ENCODE measurements at places on chromosomes 2 and 18.
A peak's percentile ranks its signal among the peaks of the same experiment; 100 is the strongest.

DNA sequence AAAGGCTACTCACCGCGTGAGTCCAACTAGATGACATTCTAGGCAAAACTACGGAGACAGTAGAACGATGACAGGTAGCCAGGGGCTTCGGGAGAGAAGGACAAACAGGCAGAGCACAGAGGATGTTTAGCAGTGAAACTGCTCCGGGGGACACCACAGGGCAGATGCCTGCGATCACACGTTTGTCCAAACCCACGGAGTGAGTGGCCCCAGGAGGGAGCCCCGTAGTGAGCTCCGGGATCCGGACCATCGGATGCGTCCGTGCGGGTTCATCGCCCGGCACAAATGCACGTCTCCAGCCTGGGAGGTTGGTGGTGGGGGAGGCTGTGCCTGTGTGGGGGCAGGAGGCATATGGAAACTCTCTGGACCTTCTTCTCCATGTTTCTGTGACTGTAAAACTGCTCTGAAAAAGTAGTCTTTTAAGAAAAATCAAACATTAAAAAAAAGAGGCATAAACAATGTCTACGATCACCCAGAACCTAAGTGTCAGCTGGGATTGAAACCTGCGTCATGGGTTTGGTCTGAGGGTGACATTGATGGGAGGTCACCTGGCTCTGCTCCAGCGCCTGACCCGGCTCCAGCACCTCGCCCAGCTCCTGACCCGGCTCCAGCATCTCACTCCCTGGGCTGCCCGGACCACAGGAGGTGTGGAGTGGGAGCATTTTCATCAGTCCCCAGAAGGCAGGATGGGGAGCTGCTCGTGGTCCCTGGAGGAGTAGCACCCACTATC lies 83.0 kb upstream of the CTDP1 start:
- peak; percentile 47 for DNase-seq
- H3K36me3 ChIP-seq, result no peaks in the 10 kb centered on the region
- H3K27ac ChIP-seq, result no peak overlapping the region
- no peaks in the 10 kb centered on the region for H3K4me1 ChIP-seq
- no peaks in the 10 kb centered on the region for H3K27me3 ChIP-seq

- H3K4me3 ChIP-seq, result no peak overlapping the region
- no peaks in the 10 kb centered on the region for H3K27me3 ChIP-seq
- no peak overlapping the region for H3K27ac ChIP-seq
- no peaks in the 10 kb centered on the region for H3K4me1 ChIP-seq
- no peaks in the 10 kb centered on the region for H3K36me3 ChIP-seq
Measured at GRCh38 chr2:241364781-241365180, 8.7 kb downstream of the FARP2 start.

DNA sequence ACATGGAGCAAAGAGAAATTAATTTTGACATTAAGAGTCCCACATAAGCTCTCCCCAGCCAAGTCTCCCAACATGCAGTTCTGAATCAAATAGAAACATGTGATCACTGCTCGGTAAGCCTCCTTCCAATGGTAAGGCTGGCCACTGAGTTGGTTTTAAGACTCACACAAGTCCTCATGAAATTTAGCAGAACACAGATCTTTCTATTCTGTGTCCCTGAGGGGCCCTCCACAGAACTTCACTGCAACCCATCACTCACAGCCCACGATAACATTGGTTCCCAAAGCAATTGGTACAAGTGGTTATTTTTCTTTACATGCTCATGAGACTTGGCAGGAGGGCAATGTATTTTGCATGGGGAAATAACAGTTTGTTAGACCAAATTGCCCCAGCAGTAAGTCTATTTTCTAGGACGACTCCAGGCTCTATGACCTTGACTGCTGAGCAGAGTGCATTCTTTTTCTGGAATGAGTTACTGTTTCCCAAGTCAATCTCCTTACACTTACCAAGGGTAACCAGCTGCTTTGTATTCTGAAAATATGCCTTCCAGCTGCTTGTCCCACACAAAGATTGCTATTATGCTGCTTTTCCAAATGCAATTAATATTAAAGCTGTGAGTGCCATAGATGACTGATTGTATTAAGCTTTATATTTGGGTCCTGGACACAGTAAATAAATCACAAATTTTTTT lies 142.3 kb upstream of the TANK start:
- H3K4me1 ChIP-seq, result no peaks in the 10 kb centered on the region
- no peak for DNase-seq

DNA sequence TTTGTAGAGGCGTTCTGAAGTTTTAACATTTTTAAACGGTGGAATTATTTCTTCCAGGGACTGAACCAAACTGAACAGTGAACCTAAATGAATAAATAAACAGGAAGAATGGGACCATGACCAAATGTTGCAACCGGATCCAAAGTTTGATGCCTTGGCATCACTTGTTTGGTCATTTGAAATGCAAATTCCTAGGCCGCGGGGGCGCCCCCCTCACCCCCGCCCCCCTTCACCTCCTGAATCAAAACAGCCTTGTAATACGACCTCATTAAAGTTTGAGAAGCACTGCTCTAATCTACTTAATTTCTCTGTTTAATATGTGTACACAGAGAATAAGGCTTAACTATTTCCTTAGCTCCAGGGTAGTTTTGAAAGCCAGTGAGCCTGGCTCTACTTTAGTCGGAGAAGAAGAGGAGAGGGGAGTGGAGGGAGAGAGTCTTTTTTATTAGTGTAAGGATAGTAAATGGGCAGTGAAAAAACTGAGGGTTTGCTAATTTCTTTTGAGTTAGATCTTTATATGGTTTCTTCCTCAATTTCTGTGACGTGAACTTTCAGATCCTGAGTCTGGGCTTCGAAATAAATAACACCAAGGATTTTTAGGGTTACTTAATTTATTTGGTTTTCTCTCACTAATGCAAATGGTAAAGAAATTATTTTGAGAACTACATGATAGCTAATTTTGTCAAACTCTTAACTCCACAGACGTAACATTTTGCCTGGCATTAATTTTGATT lies 5.7 kb downstream of the C2orf80 start:
- no peak overlapping the region for H3K4me3 ChIP-seq

DNA sequence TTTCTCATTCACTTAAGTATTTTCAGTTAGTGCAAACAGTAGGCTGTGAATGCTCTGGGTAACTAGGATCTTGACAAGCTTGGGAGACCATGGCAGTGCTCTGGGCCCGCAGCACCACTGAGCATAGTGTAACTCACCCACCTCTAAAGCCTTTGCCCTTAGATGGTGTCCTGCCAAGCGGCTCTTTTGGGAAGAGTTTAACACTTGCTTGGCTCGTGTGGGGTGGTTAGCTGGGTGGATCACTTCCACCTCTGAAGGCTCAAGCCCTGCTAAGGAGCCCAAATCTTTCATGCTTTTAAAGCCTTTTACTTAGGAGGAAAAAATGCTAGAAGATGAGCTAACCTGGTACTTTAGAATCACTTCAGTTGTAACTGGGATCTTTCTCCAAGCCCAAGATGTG lies 33.9 kb downstream of the PTPN18 start:
- H3K4me3 ChIP-seq, result no peak overlapping the region
- DNase-seq, result no peak
- no peaks in the 10 kb centered on the region for H3K27me3 ChIP-seq
- no peak overlapping the region for H3K27ac ChIP-seq
- no peaks in the 10 kb centered on the region for H3K36me3 ChIP-seq

GRCh38 chr2:150977296-150977695 lies 284.4 kb downstream of the RBM43 start:
- H3K4me3 ChIP-seq, result no peak overlapping the region
- H3K4me1 ChIP-seq, result no peaks in the 10 kb centered on the region
- H3K27ac ChIP-seq, result no peak overlapping the region

DNA sequence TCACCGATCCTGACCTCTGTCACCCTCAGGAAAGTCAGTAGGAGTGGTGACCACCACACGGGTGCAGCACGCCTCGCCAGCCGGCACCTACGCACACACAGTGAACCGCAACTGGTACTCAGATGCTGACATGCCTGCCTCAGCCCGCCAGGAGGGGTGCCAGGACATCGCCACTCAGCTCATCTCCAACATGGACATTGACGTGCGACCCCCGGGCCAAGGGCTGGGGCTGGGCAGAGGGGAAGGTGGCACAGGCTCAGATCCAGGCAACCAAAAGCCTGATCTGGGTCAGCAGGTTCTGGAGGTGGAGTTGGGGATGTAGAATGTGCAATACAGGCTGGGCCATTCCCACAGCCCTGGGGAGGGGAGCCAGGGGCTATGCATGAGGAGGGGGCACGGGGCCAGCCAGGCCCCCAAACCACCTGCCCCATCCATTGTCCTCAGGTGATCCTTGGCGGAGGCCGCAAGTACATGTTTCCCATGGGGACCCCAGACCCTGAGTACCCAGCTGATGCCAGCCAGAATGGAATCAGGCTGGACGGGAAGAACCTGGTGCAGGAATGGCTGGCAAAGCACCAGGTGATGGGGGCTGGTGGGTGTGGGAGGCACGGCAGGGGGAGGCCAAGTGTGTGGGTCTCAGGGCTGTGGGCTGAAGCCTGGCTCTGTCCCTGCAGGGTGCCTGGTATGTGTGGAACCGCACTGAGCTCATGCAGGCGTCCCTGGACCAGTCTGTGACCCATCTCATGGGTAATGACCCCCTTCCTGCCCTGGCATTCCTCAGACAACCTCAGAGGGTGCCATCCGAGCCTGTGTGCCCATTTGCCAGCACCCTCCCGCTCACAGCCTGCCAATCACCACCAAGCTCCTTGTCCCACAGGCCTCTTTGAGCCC lies 1.4 kb downstream of the ALPI start:
- H3K36me3 ChIP-seq, result no peaks in the 10 kb centered on the region
- H3K4me3 ChIP-seq, result no peak overlapping the region
- H3K4me1 ChIP-seq, result no peaks in the 10 kb centered on the region
- H3K27ac ChIP-seq, result no peak overlapping the region
- peak; percentile 56 for DNase-seq
- H3K27me3 ChIP-seq, result peaks cover 48% of the 10 kb centered on the region

- H3K4me1 ChIP-seq, result no peaks in the 10 kb centered on the region
- no peaks in the 10 kb centered on the region for H3K27me3 ChIP-seq
- DNase-seq, result no peak
Measured at GRCh38 chr2:190879474-190880377, 895 bp upstream of the GLS start.

- H3K36me3 ChIP-seq, result no peaks in the 10 kb centered on the region
- H3K4me1 ChIP-seq, result peaks cover 13% of the 10 kb centered on the region
- no peak for DNase-seq
Measured at GRCh38 chr2:197304556-197305011, 6.0 kb downstream of the ANKRD44 start.

DNA sequence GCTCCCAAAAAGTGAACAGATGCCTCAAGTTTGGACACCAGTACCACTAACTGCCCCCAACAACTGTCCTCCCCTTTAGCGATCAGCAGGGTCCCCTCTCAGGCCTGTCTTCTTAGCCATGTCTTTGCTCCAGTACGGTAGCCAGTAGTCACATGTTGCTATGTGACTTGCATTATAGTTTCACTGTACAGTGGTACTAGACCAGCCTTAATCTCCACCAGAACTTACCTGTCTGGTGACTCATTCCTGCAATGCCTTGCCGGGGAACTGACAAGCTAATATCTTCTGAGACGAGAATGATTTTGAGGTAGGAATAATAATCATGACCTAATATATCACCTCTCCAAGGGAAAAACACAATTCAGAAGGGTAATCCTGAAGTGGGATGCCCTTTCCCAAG lies 23.7 kb downstream of the ACMSD start:
- no peak for DNase-seq
- H3K4me3 ChIP-seq, result no peak overlapping the region
- no peaks in the 10 kb centered on the region for H3K27me3 ChIP-seq
- H3K36me3 ChIP-seq, result no peaks in the 10 kb centered on the region

DNA sequence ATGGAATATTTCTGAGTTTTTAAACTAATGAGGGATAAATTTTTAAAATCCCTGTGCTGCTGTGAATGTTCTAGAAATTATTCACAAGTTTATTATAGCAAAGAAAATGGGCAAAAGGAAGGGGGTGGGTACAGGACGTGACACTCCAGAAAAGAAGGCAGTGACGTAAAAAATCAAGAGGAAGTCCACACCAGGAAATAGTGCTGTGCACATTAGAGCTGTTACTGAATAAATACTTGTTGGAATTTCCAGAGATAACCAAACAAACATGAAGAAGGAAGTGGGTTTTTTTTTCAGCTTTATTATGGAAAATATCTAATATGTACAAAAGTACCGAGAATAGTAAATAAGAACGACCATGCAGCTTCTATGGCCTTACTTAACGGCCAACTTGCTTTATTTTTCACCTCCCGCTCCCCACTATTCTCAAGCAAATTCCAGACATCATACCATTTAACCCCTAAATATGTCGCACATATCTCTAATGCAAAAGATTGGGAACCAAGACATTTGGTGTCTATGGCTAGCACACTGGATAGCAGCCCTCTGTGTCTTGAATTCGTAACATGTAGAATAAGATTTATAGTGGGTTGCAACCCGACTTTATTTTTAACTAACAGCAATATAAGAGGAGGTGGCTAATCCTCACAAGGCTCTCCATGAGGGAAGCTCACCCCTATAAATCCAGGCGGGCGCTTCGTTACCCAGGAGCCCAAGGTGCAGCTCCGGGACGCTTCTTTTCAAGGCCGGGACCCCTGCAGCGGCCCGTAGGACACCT lies 580 bp upstream of the NDUFV2 start:
- H3K27ac ChIP-seq, result peak overlapping the region; percentile 97
- H3K4me3 ChIP-seq, result peak overlapping the region; percentile 88
- H3K36me3 ChIP-seq, result no peaks in the 10 kb centered on the region
- H3K4me1 ChIP-seq, result no peaks in the 10 kb centered on the region
- DNase-seq, result no peak

- H3K27me3 ChIP-seq, result no peaks in the 10 kb centered on the region
- no peak for DNase-seq
- H3K27ac ChIP-seq, result no peak overlapping the region
- H3K4me1 ChIP-seq, result no peaks in the 10 kb centered on the region
- H3K4me3 ChIP-seq, result no peak overlapping the region
Measured at GRCh38 chr2:99555404-99555803, 65.6 kb upstream of the REV1 start.

- no peaks in the 10 kb centered on the region for H3K36me3 ChIP-seq
- DNase-seq, result no peak
- no peaks in the 10 kb centered on the region for H3K4me1 ChIP-seq
Measured at GRCh38 chr18:70600225-70600925, 311.5 kb downstream of the SOCS6 start.

DNA sequence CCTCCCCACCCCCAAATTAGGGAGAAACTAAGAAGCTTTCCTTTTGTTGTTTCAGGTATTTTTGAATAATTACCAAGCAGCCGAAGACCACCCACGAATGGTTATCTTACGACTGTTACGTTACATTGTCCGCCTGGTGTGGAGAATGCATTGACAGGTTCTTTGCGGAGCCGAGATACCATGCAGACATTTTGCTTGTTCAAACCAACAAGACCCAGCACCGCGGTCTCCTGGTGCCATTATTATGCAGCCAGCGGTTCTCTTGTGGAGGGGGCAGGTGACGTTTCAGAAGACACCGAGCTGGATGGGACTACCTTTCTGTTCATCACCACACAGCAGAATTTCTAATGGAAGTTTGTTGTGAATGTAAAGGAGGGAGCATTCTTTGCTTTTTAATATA lies 43.4 kb downstream of the BCL2L11 start:
- H3K4me3 ChIP-seq, result no peak overlapping the region
- no peak for DNase-seq
- peaks cover 37% of the 10 kb centered on the region for H3K4me1 ChIP-seq
- H3K36me3 ChIP-seq, result peaks cover 8% of the 10 kb centered on the region
- H3K27ac ChIP-seq, result no peak overlapping the region

GRCh38 chr2:2735041-2735440 lies 404.0 kb upstream of the MYT1L start:
- no peak for DNase-seq
- H3K36me3 ChIP-seq, result no peaks in the 10 kb centered on the region
- no peaks in the 10 kb centered on the region for H3K27me3 ChIP-seq
- H3K27ac ChIP-seq, result no peak overlapping the region

All from tibial artery (tissue), 4 donors.